ENCODE measurements at places on chromosomes 11 and 22. TPM values are rescaled to one million over a fixed set of nuclear protein-coding genes. Genes with fewer than 3 reads are reported as not detected.

ZNF214 gene
- polyA plus RNA-seq: 12.9 TPM

MISFA gene
- polyA plus RNA-seq: 4.6 TPM

DERL3 gene
- polyA plus RNA-seq: 2.4 TPM

THOC5 gene
- polyA plus RNA-seq: 28.9 TPM

APLNR gene
- polyA plus RNA-seq: 107 TPM

MOGAT2 gene
- 1.2 TPM for polyA plus RNA-seq

SAMM50 gene
- polyA plus RNA-seq: 67.5 TPM

RAG2 gene
- polyA plus RNA-seq: 0.37 TPM

MYOD1 gene
- not detected for polyA plus RNA-seq

NAGA gene
- polyA plus RNA-seq: 28.9 TPM

MS4A12 gene
- polyA plus RNA-seq: not detected

NAV2 gene
- 61.7 TPM for polyA plus RNA-seq

CHKA gene
- polyA plus RNA-seq: 44.7 TPM

YPEL4 gene
- polyA plus RNA-seq: 4.7 TPM

SYT7 gene
- 6.0 TPM for polyA plus RNA-seq

P2RY6 gene
- polyA plus RNA-seq: 1.2 TPM

KRTAP5-2 gene
- 0.13 TPM for polyA plus RNA-seq

SELENOH gene
- 117 TPM for polyA plus RNA-seq

FGF4 gene
- polyA plus RNA-seq: not detected

BAIAP2L2 gene
- polyA plus RNA-seq: 4.9 TPM

IFTAP gene
- polyA plus RNA-seq: 50.7 TPM

CEP126 gene
- polyA plus RNA-seq: 5.2 TPM

P2RY2 gene
- 1.1 TPM for polyA plus RNA-seq

CCDC15 gene
- 3.9 TPM for polyA plus RNA-seq

Data from left renal cortex interstitium (tissue), 4 donors.